Right lobe of liver (tissue), 6 donors: ENCODE measurements at places on chromosomes 16 and 17. TPM values are rescaled to one million over a fixed set of nuclear protein-coding genes. Genes with fewer than 3 reads are reported as not detected.

CDH3 gene
- 0.06 TPM for total RNA-seq

ATP6V0A1 gene
- 36.4 TPM for total RNA-seq

HEXIM1 gene
- total RNA-seq: 15.1 TPM

MEIOC gene
- total RNA-seq: not detected

ALDOC gene
- total RNA-seq: 45.9 TPM
